ENCODE measurements at places on chromosomes 7 and 10.

DNA sequence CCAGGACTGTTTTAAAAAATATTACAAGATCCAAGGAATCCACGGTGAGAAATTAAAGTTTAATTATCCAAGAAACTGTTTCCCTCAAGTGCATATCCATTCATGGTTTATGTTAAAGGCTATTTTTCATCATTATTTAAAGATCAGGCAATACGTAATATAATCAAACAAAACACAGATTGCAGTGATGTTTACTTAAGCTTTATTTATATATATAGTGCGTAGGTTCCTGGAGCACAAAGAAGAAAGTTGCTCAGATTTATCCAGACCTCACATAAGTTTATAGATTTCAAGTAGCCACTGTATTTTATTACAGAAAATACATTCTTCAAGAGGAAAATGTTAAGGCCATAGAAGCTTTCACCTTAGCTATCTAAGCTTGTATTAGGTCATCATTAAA, 210.0 kb upstream of the KLF14 start:
- no peak for DNase-seq

- DNase-seq, result no peak
These were observed 120.9 kb upstream of the ZNF438 start for GRCh38 chr10:31152421-31153135.

GRCh38 chr7:24751484-24751883, 5.8 kb downstream of the GSDME start:
- DNase-seq, result no peak

DNA sequence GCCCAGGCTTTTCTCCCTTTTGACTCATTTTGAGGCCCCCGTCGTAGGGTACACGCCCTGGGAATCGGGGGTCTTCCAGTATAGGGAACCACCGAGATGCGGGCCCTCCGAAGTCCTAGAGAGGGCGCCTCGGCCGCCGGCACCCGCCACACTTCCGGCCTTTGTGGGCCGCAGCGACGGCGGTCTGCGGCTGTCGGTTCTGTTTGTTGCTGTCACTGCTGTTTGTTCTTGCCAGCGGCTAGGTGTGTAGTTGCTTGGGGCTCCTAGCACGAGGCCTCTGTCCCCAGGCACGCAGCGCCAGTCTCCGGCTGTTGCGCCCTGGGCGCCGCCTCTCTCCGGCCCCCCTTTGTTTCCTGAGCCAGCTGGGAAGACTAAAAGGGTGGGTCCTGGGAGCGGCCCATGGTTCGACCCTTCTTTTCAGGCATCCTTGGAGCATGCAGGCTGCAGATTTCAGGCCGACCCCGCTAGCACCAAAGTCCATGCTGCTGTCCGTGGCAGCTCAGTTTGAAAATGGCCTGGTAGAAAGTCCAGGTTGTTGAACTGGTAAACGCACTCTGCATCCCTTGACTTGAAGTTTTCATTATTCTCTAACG, 17.8 kb upstream of the ZKSCAN1 start:
- no peak for DNase-seq

- DNase-seq, result no peak
These were observed 487.1 kb downstream of the TCERG1L start for GRCh38 chr10:130824230-130825014.

All from dorsolateral prefrontal cortex (tissue), 122 donors.